ENCODE measurements at places on chromosomes 12 and 14. TPM values are rescaled to one million over a fixed set of nuclear protein-coding genes. Genes with fewer than 3 reads are reported as not detected.

DNA sequence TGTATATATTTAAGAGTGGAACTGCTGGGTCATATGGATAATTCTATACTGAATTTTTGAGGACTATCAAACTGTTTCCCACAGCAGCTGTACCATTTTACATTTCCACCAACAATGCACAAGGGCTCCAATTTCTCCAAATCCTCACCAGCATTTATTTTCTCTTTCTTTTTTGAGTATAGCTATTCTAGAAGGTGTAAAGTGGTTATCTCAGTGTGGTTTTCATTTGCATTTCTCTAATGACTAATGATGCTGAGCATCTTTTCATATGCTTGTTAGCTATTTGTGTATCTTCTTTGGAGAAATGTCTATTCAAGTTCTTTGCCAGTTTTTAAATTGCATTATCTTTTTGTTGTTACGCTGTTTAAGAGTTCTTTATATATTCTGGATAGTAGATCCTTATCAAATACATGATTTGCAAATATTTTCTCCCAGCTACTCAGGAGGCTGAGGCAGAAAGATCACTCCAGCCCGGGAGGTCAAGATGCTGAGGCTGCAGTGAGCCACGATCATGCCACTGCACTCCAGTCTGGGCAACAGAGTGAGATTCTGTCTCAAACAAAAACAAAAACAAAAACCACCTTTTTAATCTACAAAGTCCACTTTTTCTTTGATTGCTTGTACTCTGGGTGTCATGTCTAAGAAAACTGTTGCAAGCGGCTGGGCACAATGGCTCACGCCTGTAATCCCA lies 32.8 kb downstream of the GTF2A1 start:
- DNase-seq: no peak
- no peak overlapping the region for H3K27ac ChIP-seq
- H3K27me3 ChIP-seq: no peaks in the 10 kb centered on the region
- H3K4me3 ChIP-seq: no peak overlapping the region

DNA sequence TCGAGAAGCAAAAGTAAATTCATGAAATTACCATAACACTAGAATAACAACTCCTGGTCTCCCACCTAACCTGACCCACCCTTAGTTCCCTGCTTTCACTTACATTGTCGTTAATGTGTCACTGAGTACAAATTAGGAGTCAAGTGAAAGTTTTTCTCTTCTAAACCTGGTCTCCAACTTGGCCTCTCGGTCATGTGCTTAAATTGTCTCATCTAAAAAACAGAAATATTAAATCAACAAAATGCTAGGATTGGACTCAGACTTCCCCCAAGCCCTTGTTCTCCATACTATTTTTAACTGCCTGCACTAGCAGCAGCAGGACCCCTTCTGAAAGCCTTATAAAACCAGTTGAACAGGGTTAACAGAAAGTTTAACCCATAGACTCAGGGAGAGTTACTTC lies 1.8 kb upstream of the BTG1 start:
- H3K36me3 ChIP-seq: peaks cover 12% of the 10 kb centered on the region
- peak overlapping the region; percentile 99 for H3K27ac ChIP-seq

GRCh38 chr12:25730489-25731349 lies 177.6 kb upstream of the LMNTD1 start:
- DNase-seq: no peak
- no peaks in the 10 kb centered on the region for H3K27me3 ChIP-seq
- no peak overlapping the region for H3K27ac ChIP-seq
- H3K4me3 ChIP-seq: no peak overlapping the region

PCED1B gene
- 3.8 TPM for total RNA-seq

PPP1R13B gene
- 9.1 TPM for total RNA-seq
